Stimulated activated CD8-positive, alpha-beta memory T cell treated with anti-CD3 and anti-CD28 coated beads, Interleukin-2, amount 100 ng/mL, for 1 hour (primary cell): ENCODE measurements at places on chromosomes 5 and 9.
A peak's percentile ranks its signal among the peaks of the same experiment; 100 is the strongest.

DNA sequence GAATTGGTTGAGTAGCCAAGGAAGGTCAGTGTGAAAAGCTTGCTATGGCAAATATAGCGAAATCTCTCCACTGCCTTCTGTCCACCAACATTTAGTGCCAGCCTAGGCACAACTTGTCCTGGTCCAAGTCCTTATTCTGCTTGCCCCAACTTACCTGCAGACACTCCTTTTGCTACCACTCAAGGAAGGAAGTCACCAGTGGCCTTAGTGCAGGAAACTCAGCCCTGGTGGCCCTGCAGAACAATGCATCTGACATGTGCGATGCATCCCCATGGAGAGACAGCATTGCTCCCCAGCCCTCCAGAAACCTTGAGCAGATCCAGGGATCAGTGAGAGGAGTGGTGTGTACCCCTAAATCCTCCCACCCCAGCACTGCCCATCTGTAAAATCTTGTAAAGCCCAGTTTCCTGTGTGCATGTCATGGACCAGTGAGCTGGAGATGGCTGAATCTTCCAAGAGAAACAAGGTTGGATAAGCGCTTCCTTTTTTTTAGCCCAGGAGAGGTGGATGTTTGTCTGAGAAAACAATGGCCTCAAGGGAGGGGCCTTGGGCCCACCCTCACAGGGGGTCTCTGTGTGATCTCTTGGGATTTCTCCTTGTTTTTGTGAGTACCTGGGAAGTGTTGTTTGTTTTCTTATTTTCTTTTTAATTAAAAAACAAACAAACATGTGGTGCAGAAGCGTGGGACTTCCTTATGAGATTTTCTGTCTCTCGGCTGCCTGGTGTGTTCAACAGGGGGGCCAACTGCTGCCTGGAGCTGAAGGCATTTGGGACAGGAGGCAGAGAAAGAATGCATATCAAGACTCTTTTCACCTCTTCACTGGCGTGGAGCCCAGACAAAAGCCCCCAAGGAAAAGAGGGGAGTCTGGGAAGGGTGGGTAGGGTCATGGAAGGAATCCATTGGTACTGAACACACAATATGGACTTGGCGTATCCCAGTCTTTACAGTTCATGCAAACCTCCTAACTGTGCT, 3.6 kb downstream of the FOXI1 start:
- no peak for DNase-seq

DNA sequence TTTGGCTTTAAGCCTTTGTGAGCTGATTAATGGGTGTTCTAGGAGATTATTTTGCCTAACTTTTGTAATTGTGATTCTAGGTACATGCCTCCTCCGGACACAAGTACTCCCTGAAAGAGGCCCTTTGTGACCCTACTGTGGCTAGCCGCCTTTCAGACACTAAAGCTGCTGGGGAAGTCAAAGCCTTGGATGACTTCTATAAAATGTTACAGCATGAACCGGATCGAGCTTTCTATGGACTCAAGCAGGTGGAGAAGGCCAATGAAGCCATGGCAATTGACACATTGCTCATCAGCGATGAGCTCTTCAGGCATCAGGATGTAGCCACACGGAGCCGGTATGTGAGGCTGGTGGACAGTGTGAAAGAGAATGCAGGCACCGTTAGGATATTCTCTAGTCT, 13.6 kb downstream of the ITGA1 start:
- no peak for DNase-seq

DNA sequence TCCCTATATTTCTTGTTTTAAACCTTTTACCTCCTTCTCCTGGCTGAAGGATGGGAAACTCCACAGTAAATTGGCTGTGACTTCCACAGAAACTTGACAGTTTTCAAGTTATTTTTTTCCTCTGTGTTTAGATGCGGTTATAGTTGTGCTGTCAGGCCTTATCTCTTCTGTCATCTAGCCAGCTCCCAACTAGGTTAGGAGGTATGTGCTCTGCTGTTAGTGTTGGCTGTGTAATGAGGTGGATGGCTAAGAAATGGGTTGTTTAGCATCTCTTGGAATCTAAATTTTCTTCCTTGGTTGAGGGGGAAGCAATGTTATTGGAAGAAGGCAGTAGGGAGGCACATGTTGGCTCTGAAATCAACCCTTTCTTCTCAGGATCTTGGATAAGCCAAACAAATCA, 149.9 kb upstream of the RUSC2 start:
- no peak for DNase-seq

DNA sequence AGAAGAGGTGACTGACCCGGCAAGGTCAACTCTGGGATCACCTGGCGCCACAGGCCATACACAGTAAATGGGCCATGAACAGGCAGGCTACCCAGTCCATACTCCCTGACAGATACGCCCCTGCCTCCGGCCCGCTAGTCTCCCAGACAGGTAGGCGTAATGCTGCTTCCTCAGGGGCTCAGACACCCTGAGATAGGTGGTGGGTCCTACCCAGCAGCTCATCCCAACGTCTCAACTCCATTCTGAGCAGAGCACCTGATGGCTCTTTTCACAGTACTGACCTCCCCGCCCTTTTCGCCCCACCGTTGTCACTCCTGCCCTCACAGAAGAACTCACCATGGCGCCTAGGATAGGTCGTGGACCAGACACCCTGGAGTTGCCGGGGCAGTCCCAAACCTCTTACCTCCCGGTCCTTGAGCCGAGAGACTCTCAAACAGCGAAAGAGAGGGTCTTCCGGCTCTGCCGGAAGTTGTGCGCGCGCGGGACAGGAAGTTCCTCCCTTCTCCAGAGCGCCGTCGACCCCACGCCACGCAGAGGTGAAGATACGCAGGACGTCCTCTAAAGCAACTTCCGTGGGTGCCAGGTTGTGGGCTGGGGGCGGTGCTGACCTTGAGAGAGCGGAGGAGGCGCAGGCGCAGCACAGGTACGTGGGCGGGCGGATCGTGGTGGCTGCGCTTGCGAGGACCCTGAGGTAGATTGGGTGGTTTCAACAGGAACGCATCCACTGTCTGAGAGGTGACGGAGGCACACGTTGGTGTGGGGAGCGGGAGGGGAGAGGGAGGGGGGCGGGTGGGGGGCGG, at the start of gene TMEM161B:
TSS of gene TMEM161B (minus strand) at position 461 of the 800 bp plus-strand sequence. CDS start at position 339, 122 bp downstream.
- peak; percentile 91 for DNase-seq

DNA sequence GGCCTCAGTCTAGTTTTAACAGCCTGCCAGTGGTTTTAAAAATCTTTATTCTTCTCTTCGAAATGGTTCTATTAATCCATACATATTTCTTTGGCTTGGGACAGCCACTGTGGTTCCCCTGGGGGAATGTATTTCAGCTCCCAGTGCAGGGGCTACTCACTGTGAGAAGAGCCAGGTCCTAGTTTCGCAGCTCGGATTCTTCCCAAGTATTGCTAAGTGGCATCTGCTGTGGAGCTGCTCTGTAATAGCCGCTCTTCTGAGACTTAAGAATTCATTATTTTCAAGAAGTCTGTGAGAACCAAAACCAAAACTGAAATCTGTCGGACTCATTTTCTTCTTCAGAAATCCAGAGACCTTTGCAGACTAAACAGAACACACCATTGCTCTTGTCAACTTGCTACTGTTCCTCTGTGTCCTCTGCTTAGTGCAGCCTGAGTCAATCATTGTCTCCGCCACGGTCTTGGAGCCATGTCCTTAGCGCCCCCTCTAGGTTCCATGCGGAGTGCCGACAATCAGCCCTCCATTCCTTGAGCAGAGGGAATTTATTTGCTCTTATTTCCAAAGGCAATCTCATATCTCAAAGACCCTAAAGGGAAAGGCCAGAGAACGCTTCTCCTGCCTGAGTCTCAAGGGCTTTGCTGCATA, 478.2 kb downstream of the SPATA31D1 start:
- no peak for DNase-seq

- no peak for DNase-seq
Measured at GRCh38 chr9:16884952-16885513, 14.6 kb upstream of the BNC2 start.

GRCh38 chr5:32325062-32325461, 12.3 kb upstream of the MTMR12 start:
- no peak for DNase-seq
